ENCODE measurements at places on chromosomes 7 and 10.

GRCh38 chr7:147170341-147171012 lies 1053.9 kb downstream of the CNTNAP2 start:
- no peak for DNase-seq
- no peak overlapping the region for H3K27ac ChIP-seq
- H3K4me3 ChIP-seq: no peak overlapping the region
- H3K27me3 ChIP-seq: no peaks in the 10 kb centered on the region
- H3K36me3 ChIP-seq: no peaks in the 10 kb centered on the region

DNA sequence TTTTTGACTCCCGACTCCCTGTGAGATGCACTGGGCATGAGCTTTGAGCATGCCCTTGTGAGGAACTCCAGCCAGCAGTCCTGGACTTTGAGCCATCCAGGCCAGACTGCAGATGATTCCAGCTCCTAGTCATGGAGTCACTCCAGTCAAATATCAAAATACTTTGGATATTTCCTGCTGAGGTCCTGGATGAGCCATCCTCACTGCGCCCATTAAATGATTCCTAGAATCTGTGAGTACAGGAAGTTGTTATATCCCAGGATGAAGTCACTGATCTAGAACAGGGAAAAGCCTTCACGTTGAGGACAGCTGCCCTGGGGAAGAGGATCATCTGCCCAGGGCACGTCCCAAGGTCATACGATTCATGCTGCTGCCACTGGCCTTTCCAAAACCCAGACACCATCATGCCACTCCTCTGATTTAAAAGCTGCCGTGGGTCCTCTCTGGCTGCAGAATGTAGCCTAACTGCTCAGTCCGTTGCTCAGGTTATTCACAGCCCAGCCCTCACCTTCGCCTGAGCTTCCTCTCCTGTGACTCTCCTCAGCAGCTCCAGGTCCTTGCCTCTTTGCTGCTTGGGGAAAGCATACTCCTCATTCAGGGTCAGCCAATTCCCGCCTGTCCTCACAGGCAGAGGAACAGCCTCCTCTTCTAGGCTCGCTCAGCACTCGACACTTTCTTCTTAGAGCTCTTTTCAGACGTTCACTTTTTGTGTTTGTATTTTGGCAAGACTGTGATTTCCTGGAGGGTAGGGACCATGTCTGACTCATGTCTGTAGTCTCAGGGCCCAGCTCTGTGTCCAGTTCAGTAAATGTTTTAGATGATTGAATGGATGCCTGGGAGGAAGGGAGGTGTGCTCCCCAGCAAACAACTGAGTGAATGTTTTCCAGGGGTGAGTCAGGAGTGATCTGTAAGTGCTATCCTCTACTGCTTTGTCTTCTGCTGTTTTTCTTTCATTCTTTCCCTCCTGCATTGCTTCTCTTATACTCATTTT lies 157.8 kb downstream of the SNX10 start:
- no peak overlapping the region for H3K4me3 ChIP-seq
- no peaks in the 10 kb centered on the region for H3K27me3 ChIP-seq
- peaks cover 28% of the 10 kb centered on the region for H3K4me1 ChIP-seq
- H3K36me3 ChIP-seq: no peaks in the 10 kb centered on the region
- DNase-seq: no peak

GRCh38 chr10:116768786-116769185 lies 26.4 kb upstream of the HSPA12A start:
- no peak overlapping the region for H3K27ac ChIP-seq
- H3K36me3 ChIP-seq: no peaks in the 10 kb centered on the region
- H3K4me1 ChIP-seq: no peaks in the 10 kb centered on the region

GRCh38 chr10:106917452-106918055 lies 247.0 kb downstream of the SORCS1 start:
- no peak overlapping the region for H3K4me3 ChIP-seq
- H3K4me1 ChIP-seq: peaks cover 33% of the 10 kb centered on the region
- DNase-seq: no peak
- H3K36me3 ChIP-seq: no peaks in the 10 kb centered on the region
- no peak overlapping the region for H3K27ac ChIP-seq

- peak; percentile 67 for DNase-seq
- H3K27me3 ChIP-seq: no peaks in the 10 kb centered on the region
- H3K27ac ChIP-seq: no peak overlapping the region
- no peak overlapping the region for H3K4me3 ChIP-seq
- H3K36me3 ChIP-seq: peaks cover 3% of the 10 kb centered on the region
- peaks cover 8% of the 10 kb centered on the region for H3K4me1 ChIP-seq
These were observed 657.4 kb upstream of the ZWINT start for GRCh38 chr10:57018452-57018851.

- no peak overlapping the region for H3K4me3 ChIP-seq
- peaks cover 26% of the 10 kb centered on the region for H3K4me1 ChIP-seq
- no peak overlapping the region for H3K27ac ChIP-seq
These were observed 9.6 kb upstream of the TRIM8 start for GRCh38 chr10:102634686-102635085.

GRCh38 chr10:12006671-12007070 lies 35.9 kb downstream of the UPF2 start:
- peaks cover 23% of the 10 kb centered on the region for H3K36me3 ChIP-seq
- peaks cover 6% of the 10 kb centered on the region for H3K4me1 ChIP-seq
- no peak overlapping the region for H3K27ac ChIP-seq
- H3K4me3 ChIP-seq: no peak overlapping the region
- H3K27me3 ChIP-seq: no peaks in the 10 kb centered on the region
- peak; percentile 35 for DNase-seq

- H3K36me3 ChIP-seq: no peaks in the 10 kb centered on the region
- peaks cover 8% of the 10 kb centered on the region for H3K4me1 ChIP-seq
- H3K27ac ChIP-seq: peak overlapping the region; percentile 83
- H3K4me3 ChIP-seq: peak overlapping the region; percentile 88
- H3K27me3 ChIP-seq: no peaks in the 10 kb centered on the region
These were observed 628 bp downstream of the TAF6 start for GRCh38 chr7:100118388-100119071.
